ENCODE measurements at places on chromosomes 2 and 18. TPM values are rescaled to one million over a fixed set of nuclear protein-coding genes. Genes with fewer than 3 reads are reported as not detected.

GRCh38 chr2:202267495-202267894 is 1.9 kb downstream of the NOP58 start:
- DNase-seq: no peak

DNA sequence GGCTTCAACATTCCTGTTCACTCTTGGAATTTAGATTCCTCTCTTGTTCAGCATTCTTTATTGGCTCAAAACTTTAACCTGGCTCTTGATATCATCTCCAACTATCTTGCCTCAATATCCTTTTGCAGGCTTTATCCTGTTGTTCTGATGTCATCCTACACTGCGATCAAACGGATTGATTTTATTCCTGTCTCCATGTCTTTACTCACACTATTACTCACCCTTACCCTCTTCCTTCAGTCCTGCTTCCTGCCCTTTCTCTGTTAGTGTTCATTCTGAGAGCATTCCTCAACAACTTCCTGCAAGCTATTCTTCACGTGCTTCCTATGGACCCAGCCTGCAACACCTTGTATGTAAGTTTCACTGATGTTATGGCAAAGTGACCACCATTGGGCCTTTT is 264.7 kb downstream of the RNF152 start:
- no peak for DNase-seq

DNA sequence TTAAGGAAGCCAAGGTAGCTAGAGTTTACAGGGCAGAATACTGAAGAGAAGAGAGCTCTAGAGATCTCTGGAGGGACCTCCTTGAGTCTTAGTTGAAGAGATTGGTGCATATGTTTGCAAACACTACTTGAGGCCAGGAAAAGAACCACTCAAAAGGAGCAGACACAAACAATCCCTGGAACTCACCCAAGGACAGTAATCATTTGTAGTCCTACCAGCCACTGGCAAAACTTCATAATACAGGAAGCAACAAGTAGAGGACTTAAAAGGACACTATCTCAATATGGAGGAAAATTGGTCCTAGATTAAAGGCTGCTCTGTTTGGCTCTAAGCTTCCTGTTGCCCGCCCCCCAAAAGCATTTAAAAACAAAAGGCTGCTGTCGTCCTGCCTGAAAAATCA is 46.9 kb upstream of the UBXN4 start:
- DNase-seq: no peak

GRCh38 chr18:9353596-9353995 is 19.0 kb downstream of the TWSG1 start:
- DNase-seq: no peak

GRCh38 chr2:75276093-75277029 is 77.0 kb upstream of the TACR1 start:
- no peak for DNase-seq

- DNase-seq: no peak
Measured at GRCh38 chr2:29080886-29081743, 6.8 kb upstream of the PCARE start.

DNA sequence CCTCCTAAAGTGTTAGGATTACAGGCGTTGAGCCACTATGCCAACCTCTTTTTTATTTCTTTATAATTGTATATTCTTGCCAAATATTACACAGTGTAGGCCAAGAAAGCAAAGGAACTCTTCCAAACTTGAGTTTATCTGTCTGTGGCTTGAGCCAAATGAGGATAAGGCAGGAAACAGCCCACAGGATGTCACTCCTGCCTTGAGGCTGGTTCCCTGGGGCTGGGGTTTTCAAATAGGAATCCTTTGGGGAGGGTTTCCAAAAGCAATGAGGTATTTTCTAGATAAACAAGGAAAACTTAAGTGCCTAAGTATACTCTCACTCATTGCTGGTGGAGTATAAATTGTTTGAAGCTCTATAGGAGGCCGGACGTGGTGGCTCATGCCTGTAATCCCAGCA is 56.4 kb downstream of the ADCY3 start:
- no peak for DNase-seq

DNA sequence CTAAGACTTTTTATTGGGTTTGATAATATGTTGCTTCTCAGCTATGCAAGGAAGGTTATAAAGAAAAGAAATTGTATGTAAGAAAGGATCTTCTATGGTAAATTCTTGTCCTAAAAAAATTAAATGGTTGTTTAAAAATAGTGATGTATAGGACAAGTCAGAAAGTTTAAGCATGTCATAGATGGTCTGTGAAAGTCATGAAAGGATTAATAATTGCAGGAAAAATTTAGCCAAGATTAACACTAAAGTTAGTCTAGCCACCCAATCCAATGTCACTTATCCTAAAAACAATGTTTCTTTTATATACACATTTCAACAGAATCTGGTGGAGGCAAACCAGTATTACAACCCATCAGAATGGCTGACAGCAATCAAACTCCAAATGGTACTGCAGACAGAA is 1046.7 kb upstream of the SLC39A10 start:
- DNase-seq: no peak

DNA sequence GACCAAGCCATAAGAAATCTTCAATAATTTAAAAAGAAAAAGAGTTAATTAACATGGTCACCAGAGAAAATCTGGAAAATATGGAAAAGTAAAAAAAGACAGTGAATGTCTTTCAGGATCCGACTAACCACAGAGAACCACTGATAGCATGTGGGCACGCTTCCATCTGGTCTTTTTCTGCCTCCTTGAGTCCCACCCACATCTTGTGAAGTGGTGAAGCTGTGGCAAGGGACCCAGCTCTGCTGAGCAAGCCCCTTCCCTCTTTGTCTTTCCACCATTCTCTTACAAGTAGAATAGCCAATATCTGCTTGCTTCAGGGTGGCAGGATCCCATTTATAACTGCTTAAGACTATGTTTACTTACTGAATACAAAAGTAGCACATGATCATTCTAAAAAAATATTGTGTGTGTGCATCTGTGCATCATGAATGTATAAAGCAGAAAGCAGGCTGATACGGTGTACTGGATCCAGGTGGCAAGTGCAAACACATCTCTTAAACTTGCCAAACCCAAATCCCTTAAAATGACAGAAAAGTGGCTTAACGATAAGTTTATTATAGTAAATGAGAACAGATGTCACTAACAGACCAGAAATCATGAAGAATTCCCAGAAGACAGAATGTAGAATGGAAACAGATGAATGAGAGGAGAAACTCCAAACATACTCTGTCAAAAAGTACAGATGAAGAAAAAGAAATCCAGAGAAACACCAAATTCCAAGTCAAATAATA is 52.3 kb downstream of the FOXI3 start:
- no peak for DNase-seq

DNA sequence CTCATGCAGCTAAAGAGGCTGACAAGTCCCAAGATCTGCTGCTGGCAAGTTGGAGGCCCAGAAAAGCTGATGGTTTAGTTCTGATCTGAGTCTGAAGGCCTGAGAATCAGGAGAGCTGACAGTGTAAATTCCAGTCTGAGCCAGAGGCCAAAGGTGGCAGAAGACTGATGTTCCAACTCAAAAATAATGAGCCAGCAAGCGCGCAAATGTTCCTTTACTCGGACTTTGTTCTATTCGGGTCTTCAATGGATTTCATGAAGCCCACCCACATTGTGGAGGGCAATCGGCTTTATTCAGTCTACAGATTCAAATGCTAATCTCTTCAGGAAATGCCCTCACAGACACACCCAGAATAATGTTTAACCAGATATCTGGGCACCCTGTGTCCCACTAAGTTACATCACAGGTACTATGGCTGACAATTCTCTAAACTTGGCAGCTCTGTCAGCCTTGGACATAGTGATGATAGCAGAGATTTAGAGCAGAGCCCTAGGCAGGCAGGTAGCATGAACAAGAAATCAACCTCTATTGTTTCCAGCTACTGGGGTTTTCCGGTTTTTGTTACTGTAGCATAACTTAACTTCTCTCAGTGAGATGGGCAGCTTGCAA is 318.5 kb downstream of the HRH4 start:
- DNase-seq: no peak

- DNase-seq: no peak
Measured at GRCh38 chr2:133171393-133172004, 396.8 kb downstream of the NCKAP5 start.

GRCh38 chr2:205655779-205656456 is 26.4 kb upstream of the NRP2 start:
- DNase-seq: no peak

GRCh38 chr2:48984922-48985321 is 169.4 kb downstream of the FSHR start:
- no peak for DNase-seq

DNA sequence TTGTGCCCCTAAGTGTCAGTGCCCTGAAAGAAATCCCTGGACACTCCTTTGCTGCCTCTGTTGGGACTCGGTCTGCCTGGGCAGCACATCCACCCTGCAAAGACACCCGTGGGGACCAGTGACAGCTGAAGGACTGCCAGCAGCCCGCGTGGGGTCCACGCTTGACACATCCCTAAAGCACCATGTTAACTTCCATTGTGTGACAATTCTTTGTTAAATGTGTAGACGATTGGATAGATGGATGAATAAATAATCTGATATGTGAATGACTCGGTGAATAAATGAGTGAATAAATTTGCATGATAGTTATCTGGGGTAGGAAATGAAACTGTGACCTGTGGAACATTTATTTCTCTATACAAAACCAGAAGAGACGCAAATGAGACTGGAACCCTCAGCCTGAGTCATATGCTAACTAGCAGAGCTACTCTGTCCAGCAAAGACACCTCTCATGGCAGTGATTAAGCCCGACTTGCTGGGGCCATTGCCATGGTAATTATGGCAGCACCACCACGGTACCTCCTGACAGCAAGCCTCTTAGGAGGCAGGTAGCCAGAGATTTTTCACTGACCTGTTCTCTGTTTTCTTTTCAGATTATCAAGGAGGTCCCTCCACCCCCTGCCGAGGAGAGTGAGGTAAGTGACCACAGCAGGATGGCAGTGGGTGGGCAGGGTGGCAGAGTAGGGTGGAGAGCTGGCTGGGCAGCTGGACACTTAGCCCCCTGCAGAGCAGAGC is 156.8 kb downstream of the ANTXR1 start:
- DNase-seq: no peak

GRCh38 chr2:191618046-191618780 is 59.7 kb upstream of the NABP1 start:
- DNase-seq: no peak

GRCh38 chr2:2320486-2321199 is 10.4 kb downstream of the MYT1L start:
- no peak for DNase-seq

- DNase-seq: no peak
Measured at GRCh38 chr2:215614296-215614695, 178.4 kb upstream of the FN1 start.

DNA sequence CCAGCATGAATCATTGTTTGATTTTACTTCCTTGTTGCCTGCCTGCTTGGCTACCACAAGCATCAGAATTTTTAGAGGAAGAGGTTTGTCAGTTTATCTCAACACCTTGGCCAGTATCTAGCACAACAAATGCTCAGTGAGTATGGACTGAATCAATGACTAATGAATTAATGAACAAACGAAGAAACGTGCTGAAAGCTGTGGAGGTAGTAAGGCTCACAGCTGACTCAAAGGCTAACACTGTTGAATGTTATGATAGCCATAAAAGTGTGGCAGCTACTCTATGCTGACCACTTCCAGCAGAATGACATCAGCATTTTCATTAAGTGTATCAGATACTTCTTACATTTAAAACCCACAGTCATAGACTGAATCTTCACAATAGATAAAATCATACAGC is 543.4 kb downstream of the IRS1 start:
- DNase-seq: no peak

DNA sequence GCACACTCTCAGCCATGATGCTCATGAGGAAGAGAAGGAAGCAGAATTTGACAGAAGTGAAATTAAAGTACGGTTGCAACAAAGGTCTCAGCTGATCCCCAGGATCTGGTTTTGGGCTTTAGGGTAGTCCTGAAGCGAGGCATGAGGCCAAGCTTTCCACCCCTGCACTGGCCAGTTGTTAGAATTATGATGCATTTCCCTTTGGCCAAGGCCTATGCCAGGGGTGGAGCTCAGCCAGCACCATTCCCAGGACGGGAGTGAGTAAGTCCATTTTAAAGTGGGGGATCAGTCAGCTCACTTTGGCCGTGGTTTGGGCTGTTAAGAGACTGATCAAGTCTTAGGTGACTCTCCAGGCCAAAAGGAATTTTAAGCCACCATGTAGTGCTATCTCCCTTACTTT is 314.5 kb upstream of the MMADHC start:
- no peak for DNase-seq

- no peak for DNase-seq
Measured at GRCh38 chr2:54469484-54470053, 13.4 kb downstream of the SPTBN1 start.

DNA sequence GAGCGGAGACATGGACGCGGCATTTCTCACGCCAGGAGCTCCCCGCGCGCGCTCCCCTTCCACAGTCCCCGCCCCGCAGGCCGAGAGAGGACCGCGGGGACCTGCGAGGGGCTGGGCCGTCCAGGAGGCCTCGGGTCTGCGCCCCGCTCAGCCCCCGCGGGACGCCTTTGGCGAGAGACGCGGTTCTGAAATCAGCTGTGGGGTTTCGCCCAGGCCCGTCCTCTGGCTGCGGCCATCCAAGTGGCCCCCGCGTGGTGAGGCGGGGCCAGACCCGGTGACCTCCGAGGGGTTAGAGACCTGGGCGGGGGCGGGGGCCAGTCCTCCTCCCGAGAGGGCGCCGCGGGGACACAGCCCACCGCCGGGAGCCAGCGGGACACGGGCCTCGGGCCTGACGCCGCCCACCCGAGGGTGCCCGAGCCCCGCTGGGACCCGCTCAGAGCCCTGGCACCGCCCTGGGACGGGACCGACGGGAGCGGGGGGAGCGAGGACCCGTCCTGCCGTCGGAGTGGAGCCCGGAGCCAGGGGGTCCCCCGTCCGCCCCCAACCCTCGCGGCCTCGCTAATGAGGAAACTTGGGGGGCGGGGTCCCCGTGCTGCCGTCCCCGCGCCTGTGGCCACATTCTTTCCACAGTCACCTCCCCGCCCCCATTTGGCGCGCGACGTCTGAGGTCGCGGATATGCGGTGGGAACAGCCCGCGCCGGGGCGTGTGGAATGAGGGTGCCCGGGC is 6.1 kb upstream of the SALL3 start:
- no peak for DNase-seq

GRCh38 chr2:174688079-174688478 is 76.2 kb downstream of the CHRNA1 start:
- DNase-seq: no peak

Gene MAP3K19
- total RNA-seq: not detected

Gene NT5DC4
- not detected for total RNA-seq

Gene C2orf66
- 0.18 TPM for total RNA-seq

Gene GKN1
- not detected for total RNA-seq

Gene EMILIN2
- total RNA-seq: 7.4 TPM

Gene EMILIN1
- total RNA-seq: 7.9 TPM

Gene TMEM178A
- not detected for total RNA-seq

Gene LHCGR
- not detected for total RNA-seq

Gene ZNF142
- total RNA-seq: 22.5 TPM

Gene MPP4
- not detected for total RNA-seq

Gene DNPEP
- total RNA-seq: 36.7 TPM
